ENCODE measurements at places on chromosomes 2 and 18. TPM values are rescaled to one million over a fixed set of nuclear protein-coding genes. Genes with fewer than 3 reads are reported as not detected.
A peak's percentile ranks its signal among the peaks of the same experiment; 100 is the strongest.

DNA sequence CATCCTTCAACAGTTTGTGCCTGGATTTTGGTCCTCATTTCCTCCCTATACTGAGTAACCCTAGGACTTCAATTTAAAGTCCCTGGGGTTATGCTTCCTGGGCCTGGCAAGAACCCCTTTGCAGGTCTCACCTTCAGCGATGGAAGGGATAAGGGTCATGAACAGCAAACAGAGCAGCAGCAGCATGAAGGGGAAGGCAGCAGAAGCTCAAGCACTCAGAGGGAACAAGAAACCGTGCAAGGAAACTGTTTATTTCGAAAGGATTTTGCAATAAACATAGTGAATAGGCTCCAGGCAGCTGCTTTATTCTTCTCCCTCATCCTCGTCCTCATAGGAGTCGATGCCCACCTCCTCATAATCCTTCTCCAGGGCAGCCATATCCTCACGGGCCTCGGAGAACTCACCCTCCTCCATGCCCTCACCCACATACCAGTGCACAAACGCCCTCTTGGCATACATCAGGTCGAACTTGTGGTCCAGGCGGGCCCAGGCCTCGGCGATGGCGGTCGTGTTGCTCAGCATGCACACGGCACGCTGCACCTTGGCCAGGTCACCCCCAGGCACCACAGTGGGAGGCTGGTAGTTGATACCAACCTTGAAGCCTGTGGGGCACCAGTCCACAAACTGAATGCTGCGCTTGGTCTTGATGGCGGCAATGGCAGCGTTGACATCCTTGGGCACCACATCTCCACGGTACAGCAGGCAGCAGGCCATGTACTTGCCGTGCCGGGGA lies 2.8 kb upstream of the TUBA4B start:
- no peaks in the 10 kb centered on the region for H3K36me3 ChIP-seq
- H3K27me3 ChIP-seq: peaks cover 30% of the 10 kb centered on the region
- no peak for DNase-seq
- H3K27ac ChIP-seq: peak overlapping the region; percentile 97

DNA sequence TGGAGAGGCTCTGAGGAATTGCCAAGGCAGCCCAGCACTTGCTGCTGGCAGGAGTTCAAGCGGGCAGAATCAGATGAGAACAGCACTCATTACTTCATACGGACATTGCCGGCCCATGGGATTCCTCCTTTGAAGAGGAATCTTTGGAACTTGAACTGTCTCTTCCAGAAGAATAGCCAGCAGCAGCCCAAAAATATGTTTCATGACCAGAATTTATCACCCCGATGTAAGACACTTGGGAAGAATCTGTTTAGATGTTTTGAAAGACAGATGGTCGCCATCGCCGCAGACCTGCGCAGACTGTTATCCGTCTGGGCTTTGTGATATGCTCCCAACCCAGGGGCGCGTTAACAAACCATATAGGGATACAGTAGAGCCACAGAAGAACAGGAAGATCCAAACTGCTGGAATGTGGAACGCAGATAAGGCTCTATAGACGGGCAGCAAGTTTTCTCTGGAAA lies 3.7 kb upstream of the ADI1 start:
- peak overlapping the region; percentile 56 for H3K27ac ChIP-seq
- peaks cover 27% of the 10 kb centered on the region for H3K4me1 ChIP-seq
- H3K27me3 ChIP-seq: no peaks in the 10 kb centered on the region
- no peak overlapping the region for H3K4me3 ChIP-seq

DNA sequence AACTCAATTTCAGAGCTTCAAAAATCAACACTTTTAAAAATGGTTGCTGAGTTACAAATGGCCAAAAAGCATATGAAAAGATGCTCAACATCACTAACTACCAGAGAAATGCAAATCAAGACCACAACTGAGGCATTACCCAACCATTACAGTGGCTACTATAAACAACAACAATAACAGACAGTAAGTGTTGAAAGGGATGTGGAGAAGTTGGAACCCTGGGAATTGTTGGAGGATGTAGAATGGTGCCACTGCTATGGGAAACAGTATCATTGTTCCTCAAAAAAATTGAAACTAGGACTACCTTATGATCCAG lies 173.3 kb upstream of the SPRED2 start:
- no peaks in the 10 kb centered on the region for H3K36me3 ChIP-seq
- no peak overlapping the region for H3K27ac ChIP-seq
- no peaks in the 10 kb centered on the region for H3K4me1 ChIP-seq
- H3K27me3 ChIP-seq: no peaks in the 10 kb centered on the region

DNA sequence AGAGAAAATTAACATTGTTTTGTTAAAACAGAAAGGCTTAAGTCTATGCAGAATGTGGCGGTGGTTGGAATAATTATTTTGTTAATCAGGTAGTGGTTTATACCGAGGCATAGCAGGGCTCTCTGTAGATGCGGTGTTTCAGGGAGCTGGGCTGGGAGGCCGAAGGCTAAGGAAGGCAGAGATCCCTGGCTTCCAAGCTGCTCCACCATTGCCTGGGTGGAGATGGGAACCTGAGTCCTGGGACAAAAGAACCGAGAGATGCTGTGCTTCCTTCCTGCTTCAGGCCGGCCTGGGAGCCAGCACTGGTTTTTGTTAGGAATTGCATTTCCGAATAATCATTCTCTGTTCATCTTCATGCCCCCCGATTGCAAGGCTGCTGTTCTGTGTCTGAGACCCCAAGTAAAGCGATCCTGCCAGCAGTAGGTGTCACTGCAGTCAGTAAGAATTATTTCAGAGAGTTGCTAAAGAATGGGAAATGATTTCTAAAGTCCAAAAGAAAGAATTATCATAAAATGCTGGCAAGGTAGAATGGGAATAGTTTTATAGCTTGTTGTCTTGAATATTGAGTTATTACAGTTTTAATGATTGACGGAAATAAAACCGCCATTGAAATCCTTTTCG lies 824.9 kb downstream of the GALR1 start:
- peaks cover 6% of the 10 kb centered on the region for H3K27me3 ChIP-seq
- no peak overlapping the region for H3K27ac ChIP-seq
- H3K4me3 ChIP-seq: no peak overlapping the region

- H3K27ac ChIP-seq: peak overlapping the region; percentile 42
- no peaks in the 10 kb centered on the region for H3K36me3 ChIP-seq
- no peaks in the 10 kb centered on the region for H3K27me3 ChIP-seq
- H3K4me1 ChIP-seq: peaks cover 8% of the 10 kb centered on the region
These were observed 299.0 kb downstream of the MYCN start for GRCh38 chr2:16239296-16239850.

Gene ELP2
- 63.8 TPM for total RNA-seq

Gene GAD1
- total RNA-seq: 0.50 TPM

All from hepatocyte (in vitro differentiated cells).